AG10803 (cell line): ENCODE measurements at places on chromosomes 13 and 19.

GRCh38 chr13:49602005-49602404 is 16.6 kb upstream of the RCBTB1 start:
- no peak for DNase-seq

DNA sequence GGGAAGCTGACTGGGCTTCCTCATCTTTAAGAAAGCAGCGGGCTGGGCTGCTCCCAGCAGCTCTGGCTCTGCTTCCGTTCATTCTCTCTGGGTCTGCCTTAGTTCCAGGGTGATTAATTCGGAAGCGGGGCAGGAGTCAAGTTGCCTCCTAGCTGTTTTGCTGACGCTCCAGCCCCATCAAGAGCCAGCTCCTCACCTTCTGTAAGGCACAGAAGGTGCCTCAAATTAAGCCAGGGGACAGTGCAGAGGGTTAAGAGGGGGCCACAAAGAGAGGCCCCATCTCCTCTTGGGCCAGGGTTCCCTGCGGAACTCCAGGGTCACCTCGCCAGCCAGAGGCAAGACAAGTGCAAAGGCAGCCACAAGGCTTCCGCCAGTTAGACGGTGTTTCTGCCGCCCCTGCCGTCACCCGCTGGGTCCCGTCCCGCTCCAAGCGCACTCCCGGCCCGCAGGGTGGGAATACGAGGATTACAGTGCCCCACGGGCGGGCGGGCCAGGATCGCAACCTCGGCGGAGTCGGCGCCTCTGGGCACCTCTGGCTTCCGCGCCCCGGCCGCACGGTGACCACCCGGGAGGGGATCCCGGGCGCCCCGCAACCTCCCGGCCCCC is 508 bp downstream of the SLC15A1 start:
- peak; percentile 24 for DNase-seq

DNA sequence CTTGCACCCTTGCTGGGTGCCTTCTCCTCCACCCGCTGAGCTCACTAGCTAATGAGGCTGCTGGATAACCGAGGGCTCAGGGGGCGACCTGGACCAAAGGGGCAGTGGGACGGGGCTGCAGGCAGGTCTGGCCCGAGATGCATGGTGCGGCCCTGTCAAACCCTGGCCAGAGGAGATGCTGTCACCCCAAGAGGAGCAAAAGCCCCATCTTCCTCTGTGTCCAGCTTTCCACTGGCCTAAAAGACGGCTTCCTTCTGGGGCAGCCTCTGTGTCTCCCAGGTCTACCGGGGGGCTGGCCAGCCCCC is 261.8 kb downstream of the TBC1D4 start:
- no peak for DNase-seq

- DNase-seq, result peak; percentile 70
Observed at GRCh38 chr13:24168392-24168750, 7.9 kb downstream of the SPATA13 start.

GRCh38 chr13:39417131-39417530 is 185.9 kb downstream of the LHFPL6 start:
- no peak for DNase-seq

- peak; percentile 53 for DNase-seq
Observed at GRCh38 chr13:48404952-48405351, 8.0 kb downstream of the LPAR6 start.

GRCh38 chr13:38412266-38412665 is 62.6 kb downstream of the UFM1 start:
- no peak for DNase-seq

DNA sequence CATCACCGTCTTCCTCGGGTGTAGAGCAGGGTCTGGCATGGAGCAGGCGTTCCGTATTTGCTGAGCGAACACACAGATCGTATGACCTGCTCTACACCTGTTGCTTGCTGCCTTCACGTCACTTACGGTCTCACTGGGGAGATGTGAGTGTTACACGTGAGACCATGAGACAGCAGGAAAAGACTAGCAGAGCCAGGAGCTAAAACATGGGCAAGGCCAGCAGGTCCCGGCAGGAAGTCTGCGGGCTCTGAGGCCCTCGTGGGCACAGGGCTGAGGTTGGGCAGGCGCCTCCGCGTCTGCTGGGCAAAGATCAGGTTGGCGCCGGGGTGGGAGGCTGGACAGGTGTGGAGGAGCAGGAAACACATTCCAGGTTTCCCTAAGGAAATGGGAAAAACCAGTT is 19.7 kb upstream of the GTF3A start:
- DNase-seq, result no peak

DNA sequence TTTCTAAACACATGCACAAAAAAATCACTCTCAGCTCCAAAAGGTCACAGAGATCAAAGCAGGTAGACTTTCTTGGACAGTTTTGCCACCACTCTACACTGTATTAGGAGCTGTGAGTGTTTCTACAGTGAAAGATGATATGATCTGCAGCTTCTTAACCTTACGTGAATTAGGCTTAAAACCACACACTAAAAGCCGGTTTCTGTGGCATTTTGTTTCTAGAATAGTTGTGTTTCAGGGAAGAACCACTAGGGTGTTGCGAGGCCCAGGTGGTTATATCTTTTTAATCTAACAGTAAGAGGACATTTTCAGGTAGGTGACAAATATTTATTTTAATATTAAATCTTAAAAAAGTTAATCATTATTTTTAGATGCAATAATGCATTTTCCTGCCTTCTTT is 216.4 kb downstream of the KLF5 start:
- no peak for DNase-seq

DNA sequence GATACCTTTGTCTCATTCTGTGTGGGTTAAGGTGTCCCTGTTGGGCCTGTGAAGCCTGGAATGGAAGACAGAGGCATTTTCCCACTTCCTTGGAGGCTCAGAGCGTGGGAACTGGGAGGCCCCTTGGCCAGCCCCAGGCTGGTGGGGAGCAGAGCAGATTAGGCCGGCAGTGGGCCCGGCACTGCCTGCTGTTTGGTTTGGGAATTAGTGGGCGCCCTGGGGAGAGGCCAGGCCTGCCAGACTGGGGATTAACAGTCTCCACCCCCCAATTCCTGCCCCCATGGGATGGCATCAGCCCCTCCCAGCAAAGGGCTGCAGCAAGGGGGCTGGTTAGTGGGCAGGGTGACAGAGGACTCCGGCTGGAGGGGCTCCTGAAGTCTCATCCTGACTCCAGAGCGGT is 3.1 kb upstream of the BEST2 start:
- DNase-seq, result no peak

DNA sequence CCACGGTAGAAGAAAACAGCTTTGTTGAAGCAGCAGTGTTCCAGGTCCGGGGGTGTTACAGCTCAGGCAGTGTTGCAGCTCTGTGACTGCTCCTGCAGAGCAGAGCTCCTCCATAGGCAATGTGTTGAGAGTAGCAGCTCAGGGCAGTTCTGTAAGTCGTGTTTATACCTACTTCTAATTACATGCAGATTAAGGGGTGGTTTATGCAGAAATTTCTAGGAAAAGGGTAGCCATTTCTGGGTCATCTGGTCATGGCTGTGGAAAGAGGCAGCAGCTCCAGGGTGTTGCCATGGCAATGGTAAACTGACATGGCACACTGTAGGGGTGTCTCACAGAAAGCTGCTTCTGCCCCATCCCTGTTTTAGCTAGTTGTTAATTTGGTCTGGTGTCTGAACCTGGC is 316.4 kb downstream of the GPC5 start:
- no peak for DNase-seq

- DNase-seq, result peak; percentile 4
Observed at GRCh38 chr19:8811315-8812172, 20.6 kb downstream of the ZNF558 start.

DNA sequence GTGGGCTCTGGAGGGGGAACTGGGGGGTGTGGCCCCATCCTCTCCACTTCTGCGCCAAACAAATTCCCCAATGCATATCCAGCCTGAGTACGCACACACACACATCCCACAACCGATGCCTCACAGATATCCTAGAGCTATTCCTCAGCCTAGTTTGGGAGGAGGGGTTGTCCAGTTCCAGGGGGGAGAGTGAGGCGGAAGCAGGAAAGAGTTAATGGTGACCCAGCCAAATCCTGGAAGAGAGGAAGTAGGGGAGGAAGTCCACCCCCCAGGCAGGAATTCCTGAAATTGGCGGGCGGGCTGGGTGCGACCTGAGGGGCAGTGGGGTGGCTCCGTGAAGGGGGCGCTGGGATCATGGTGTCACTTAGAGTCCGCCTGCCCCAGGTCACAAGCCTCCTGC is 897 bp downstream of the GPR4 start:
- no peak for DNase-seq

GRCh38 chr19:3975637-3976087 is 4.8 kb upstream of the DAPK3 start:
- no peak for DNase-seq

DNA sequence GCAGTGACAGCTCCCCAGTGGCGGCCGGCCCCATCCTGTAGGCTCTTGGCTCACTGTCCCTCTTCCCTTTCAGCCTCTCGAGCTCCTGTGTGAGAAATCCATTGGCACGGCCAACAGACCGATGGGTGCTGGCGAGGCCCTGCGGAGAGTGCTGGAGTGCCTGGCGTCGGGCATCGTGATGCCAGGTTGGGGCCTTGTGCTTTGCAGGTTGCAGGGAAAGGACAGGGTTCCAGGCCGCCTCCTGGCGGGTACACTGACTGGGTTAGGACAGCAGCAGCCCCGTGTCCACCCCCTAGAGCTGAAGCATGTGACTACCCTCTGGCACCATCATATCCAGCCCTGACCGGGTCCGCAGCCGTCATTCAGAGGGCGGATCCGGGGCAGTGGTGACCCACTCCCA is 21.5 kb upstream of the QTRT1 start:
- no peak for DNase-seq

- DNase-seq, result no peak
Observed at GRCh38 chr13:53638040-53638439, 609.4 kb downstream of the OLFM4 start.

- no peak for DNase-seq
Observed at GRCh38 chr19:18648973-18649315, 12.1 kb downstream of the KLHL26 start.

- no peak for DNase-seq
Observed at GRCh38 chr13:110132225-110132982, 174.6 kb downstream of the COL4A1 start.

- DNase-seq, result no peak
Observed at GRCh38 chr19:46866407-46867136, 5.8 kb downstream of the ARHGAP35 start.

GRCh38 chr13:49633710-49634109 is 5.4 kb downstream of the ARL11 start:
- no peak for DNase-seq

GRCh38 chr19:49233163-49233562 is 75.6 kb downstream of the TRPM4 start:
- DNase-seq, result no peak

GRCh38 chr19:19234220-19234816 is 22.6 kb downstream of the NCAN start:
- no peak for DNase-seq

DNA sequence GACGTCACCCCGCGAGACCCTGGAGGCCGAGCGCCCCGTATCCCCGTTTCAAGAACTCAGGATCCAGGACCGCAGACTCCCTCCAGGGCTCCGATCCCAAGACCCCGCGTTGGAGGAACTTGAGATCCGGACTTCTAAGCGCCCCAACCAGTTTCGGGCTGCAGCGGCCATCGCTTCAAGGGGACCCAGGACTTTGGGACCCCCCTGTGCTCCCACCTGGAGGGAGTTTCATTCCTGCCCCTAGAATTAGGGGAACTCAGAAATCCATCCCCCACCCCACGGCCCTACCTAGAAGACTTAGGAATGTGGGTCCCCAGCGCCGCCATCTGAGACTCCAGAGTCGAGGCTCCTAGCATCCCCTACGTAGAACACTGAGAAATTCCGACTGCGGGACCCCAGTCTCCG is 400 bp downstream of the PLEKHG2 start:
- no peak for DNase-seq
